Lung (tissue), 17 donors: ENCODE measurements at places on chromosomes 6 and 20. TPM values are rescaled to one million over a fixed set of nuclear protein-coding genes. Genes with fewer than 3 reads are reported as not detected.

DNA sequence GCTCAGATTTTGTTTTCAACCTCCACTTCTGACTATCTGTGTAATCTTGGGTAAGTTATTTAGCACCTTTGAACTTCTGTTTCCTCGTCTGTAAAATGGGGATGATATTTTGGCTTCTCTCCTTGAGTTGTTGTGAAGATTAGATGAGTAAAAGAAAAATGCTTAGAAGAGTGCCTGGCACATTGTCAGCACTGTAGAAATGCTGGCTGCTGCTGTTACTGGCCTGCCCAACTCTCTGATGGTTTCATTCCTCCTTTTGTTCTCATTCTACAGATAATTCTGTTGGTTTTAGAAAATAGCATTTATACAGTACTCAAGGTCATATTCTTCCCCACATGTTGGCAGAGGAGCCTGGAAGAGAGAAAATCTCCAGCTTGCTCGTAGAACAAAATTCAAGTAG lies 547.2 kb upstream of the JAG1 start:
- no peak for DNase-seq

DNA sequence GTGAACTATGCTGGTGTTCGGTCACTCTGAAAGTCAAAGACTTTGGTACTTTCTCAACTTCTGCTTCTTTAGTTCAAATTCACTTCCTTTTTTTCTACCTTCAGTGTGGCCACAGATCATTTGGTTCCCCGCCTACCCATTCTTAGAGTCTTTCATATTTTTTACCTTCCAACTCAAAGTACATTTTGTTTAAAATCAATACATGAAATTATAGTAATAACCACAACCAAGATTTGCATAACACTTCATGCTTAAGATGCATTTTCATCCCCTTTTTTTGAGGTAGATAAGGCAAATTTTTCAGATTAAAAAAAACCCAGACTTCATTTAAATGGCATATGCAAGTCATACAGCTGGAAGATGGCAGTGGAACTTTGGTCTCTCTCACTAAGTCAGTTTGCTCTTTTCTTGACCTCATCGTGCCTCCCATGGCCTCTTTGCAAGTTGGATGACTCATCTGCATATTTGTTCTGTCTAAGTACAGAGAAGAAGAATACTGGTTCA lies 11.9 kb upstream of the CNR1 start:
- no peak for DNase-seq

- no peak for DNase-seq
These were observed 3.1 kb upstream of the AKIRIN2 start for GRCh38 chr6:87705070-87705691.

GRCh38 chr20:25739615-25740320 lies 43.1 kb upstream of the ZNF337 start:
- DNase-seq, result no peak

Gene KIF6
- total RNA-seq, result 7.1 TPM

DNA sequence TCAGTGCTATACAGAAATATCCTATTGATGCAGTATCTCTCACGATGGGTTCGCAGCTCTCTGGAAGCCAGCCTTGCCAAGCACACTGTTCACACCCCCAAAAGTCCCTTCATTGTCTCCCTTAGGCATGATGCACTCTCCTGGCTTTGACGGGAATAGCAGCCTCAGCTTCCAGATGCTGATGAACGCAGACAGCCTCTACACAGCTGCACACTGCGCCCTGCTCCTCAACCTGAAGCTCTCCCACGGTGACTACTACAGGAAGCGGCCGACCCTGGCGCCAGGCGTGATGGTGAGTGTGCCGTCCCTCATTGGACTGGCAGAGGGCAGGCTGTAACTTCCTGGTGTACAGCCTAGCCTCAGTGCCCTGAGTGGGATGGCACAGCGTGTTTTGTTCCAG lies 60.0 kb upstream of the PBOV1 start:
- DNase-seq, result peak; percentile 15

DNA sequence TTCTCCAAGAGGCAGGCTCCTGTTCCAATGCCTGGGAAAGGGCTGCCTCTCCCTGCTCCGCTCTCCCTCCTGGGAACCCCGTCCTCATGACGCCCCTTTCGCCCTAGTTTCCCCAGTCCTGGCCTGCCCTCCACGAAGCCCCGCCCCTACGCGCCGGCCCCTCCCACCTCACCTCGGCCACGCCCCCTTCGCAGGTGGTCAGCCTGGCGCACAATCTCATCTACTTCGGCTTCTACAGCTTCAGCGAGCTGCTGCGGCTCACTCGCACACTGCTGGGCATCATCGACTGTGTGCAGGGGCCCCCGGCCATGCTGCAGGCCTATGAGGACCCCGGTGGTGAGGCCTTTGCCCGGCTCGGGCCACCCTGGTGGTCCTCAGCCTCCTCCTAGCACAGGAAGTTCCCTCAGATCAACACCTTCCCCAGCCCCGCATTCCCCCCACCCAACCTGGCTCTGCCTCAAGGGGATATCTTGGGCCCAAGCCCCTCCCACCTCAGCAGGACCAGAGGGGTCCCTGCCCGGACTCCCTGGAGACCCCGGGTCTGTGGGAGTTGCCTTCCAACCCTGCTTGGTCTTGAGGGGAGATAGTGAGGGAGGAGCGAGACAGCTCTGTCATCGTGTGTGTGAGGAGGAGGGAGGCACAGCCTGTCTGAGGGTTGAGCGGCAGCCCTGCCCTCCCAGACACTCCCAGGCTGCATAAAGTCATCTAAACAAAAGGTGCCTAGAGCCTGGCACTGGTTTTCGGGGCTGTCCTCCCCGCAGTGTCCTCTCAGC lies 40.3 kb downstream of the UQCC2 start:
- no peak for DNase-seq
